ENCODE measurements at places on chromosomes 11 and 22. TPM values are rescaled to one million over a fixed set of nuclear protein-coding genes. Genes with fewer than 3 reads are reported as not detected.

Gene CAVIN3
- total RNA-seq: 18.6 TPM

Gene DGCR6
- total RNA-seq: 4.6 TPM

Gene PRRG4
- total RNA-seq: 5.4 TPM

Gene MRGPRX4
- not detected for total RNA-seq

Gene C22orf42
- not detected for total RNA-seq

Gene TTLL1
- 4.3 TPM for total RNA-seq

Gene TMEM45B
- not detected for total RNA-seq

Gene PEX16
- total RNA-seq: 33.2 TPM

Gene GRM5
- not detected for total RNA-seq

Gene TRIM48
- total RNA-seq: not detected

Gene BBOX1
- not detected for total RNA-seq

Gene CARD18
- not detected for total RNA-seq

Gene ADM2
- 12.8 TPM for total RNA-seq

Gene KDM4D
- total RNA-seq: 2.1 TPM

Gene TRIM21
- 7.6 TPM for total RNA-seq

All from HCT116 (cell line).